Upper lobe of left lung (tissue), 6 donors: ENCODE measurements at places on chromosomes 11 and 22.

DNA sequence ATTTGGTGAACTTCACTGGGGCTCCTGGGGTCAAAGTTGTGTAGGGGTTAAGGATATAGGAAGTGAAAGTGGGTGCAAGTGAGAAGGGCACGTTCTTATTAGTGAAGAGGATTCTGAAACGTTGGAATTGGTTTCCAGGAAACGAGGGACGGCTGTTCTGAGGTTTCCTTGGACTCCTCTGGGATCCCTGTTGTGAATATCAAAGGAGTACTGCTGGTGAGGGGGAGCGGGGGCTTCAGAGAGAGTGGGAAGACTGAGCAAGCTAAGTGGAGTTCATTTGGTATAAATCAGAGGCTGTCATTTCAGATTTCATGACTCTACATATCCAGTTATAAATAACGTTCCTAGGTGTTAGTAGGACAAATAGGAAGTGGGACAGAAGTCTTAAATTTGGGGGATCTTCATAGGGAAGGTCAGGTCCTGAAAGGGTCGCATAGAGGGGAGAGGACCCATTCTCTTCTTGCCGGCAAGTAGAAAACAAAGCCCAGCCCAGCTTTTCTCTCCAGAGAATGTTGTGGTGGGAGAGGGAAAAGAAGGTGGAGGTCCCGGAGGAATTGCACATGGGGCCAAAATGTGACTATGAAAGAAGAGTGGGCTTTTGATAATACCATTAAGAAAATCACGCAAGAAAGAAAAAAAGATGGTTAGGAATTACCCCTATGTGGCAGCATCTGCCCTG, 1.1 kb upstream of the NELL1 start:
- no peak for DNase-seq

DNA sequence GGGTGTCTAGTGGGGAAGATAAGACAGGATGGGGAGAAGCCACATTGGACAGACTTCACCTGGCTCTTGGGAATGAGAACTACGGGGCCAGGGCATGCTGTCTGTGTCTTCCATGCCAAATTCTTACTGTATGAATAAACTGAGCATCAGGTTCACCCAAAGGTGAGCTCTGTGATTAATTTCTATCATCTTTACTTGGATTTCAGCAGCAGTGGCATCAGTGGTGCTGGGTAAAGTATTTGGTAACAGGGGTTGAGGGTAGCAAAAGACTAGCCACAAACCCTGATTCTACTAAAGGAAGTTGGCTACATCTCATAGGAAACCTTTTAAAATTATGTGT, 38.8 kb downstream of the IRAG1 start:
- DNase-seq = no peak

GRCh38 chr11:105265845-105266244, 126.3 kb upstream of the CARD18 start:
- DNase-seq = no peak

GRCh38 chr11:54558407-54558806, 45.4 kb downstream of the OR4C46 start:
- no peak for DNase-seq

- no peak for DNase-seq
Measured at GRCh38 chr11:9953994-9954626, 290.2 kb downstream of the SWAP70 start.

- DNase-seq = no peak
Measured at GRCh38 chr11:65962141-65962564, 619 bp downstream of the SART1 start.
